ENCODE measurements at places on chromosomes 1 and 21.

GRCh38 chr1:85465786-85466134 lies 801 bp upstream of the DDAH1 start:
- DNase-seq, result no peak

- DNase-seq, result peak; percentile 41
These were observed 2.0 kb upstream of the PERM1 start for GRCh38 chr1:983798-984475.

GRCh38 chr1:182394055-182394775 lies 2.6 kb upstream of the GLUL start:
- no peak for DNase-seq

DNA sequence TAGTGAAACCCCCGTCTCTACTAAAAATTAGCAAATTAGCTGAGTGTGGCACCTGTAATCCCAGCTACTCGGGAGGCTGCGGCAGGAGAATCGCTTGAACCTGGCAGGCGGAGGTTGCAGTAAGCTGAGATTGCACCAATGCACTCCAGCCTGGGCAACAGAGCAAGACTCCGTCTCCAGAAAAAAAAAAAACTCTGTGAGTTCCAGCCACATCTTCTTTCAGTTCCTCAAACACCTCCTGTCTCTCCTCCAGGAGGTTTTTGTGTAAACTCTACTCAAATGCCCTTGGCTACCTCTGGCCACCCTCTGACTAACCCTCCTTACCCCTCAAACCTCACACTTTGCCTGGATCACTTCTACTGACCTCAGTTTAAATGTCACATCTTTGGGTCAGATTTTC lies 38.1 kb downstream of the RCSD1 start:
- DNase-seq, result no peak

DNA sequence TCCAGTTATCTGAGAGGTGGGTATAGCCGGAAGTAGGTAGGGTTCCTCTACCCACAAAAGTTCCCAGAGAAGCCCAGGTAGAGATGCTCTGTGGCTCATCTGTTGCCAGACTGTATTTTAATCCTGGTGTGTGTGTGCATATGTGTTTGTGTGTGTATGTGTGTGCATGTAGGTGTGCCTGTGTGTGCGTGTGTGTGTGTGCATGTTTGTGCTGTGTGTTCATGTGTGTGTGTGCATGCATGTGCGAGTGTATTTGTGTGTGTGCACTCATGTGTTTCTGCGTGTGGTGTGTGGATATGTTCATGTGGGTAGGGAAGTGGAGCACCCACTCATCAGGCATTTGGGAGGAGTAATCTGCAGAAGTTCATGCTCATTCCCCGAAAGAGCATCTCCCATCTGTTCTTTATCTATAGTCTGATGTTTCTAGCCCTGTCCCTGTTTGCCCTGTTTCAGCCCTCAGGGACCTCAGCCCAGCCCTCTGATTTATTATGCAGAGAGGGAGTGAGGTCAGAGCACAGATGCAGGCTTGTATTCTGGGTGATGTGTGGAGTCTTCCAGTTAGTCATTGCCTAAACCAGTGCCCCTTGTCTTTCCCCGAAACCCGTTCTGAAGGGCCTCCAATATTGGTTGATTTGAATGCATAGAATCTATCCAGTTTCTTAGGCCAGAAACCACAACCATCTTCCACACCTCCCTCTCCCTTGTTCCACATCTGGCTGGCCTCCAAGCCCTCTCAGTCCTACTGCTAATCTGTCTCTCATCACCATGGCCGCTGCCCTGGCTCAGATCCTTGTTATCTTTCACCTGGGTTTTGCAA lies 69.1 kb downstream of the DISC1 start:
- DNase-seq, result no peak

DNA sequence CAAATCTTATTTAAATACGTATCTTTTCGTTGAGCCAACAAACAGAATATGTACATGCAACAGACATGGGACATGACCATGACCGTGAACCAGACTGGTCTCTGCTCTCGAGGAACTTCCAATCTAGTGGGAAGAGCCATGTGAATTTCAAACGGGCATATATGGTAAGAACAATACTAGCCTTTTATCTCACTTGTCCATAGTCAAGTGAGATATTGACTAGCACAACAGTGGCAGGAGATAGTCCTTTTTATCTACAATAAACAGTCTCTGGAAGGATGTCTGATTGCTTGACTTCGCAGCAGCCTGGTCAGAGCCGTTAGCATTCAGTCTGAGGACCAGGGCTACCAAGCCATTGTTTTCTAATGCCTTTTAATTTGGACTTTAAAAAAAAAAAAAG lies 12.6 kb upstream of the PLA2G2C start:
- DNase-seq, result no peak

- no peak for DNase-seq
These were observed 16.6 kb downstream of the LDLRAP1 start for GRCh38 chr1:25560001-25560400.

- no peak for DNase-seq
These were observed 24.0 kb upstream of the ADAM30 start for GRCh38 chr1:119920104-119920968.

All from stimulated activated CD8-positive, alpha-beta memory T cell treated with anti-CD3 and anti-CD28 coated beads, Interleukin-4, amount 100 ng/mL, for 1 hour (primary cell).